ENCODE measurements at places on chromosomes 3 and 15. TPM values are rescaled to one million over a fixed set of nuclear protein-coding genes. Genes with fewer than 3 reads are reported as not detected.

DNA sequence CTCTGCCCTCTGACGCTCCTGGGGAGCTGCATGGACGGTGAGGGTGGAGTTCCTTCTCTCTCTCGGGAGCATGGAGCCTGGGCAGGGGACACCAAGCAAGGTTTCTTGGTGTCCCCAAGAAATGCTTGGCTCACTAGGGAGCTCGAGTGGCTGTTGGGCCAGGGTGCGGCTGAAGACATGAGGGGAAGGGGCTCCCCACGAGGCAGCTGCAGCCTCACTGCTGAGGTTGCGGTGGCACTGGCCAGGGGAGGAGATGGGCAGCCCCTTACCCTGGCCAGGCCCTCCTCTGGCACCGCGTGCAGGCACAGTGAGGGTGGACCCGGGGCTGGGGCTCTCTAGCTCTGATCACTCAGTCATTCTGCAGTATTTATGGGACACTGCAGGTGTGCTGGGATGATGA is 43.5 kb upstream of the SLC41A3 start:
- no peak for ATAC-seq

DNA sequence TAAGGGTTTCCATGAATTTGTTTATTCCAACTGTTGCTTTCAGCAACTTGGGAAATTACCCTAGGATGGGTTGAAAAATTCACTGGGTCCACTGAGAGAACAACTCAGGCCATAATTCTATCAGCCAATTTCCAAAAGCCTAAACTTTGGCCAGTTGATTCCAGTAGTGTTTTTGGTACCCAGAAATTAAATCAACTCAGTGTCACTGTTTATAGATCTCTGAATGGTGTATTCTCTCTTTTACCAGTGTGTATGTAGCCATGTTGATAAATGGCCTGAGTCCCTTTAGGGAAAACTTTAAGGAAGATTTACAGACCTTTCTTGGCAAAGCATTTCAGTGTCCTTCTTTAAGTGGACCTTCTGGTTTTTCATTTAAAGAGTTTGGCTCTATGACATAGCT is 636.4 kb downstream of the OTOL1 start:
- no peak for ATAC-seq

DNA sequence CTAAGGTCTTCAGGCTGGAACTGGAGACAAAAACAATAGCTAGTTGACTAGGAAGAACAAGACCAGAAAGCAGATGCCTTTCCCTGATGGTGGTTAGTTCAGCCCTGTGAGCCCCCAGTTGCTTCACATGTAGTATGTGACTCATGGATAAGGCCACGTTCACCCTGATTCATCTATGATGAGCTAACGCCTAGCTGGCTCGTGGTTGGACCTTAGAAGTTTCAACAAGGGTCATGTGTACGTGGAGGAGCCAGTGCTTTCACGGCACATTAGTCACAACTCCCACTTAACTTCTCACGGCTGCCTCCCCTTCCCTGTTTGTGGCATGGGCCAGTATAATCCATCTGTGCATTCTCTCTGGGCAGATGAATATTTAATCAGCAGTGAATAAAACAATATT is 20.6 kb downstream of the COL8A1 start:
- peak; percentile 74 for ATAC-seq

DNA sequence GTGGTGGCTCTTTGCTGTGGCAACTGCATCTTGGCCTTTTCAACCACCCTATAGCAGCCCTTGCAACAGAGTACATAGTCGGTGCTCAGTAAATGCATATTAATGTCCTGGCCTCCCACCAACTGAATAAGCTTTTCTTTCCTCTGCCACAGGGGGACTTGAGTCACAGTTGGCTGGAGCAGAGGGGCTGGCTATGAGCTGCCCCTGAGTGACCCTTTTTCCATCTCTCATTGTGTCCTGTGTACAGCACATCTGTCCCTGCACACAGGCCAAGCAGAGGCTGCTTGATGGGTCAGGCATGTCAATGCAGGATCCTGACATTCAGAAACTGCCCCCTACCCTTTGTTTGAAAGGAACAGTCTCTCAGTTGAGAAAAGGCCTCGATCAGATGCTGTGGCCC is 22.4 kb downstream of the SPSB4 start:
- no peak for ATAC-seq

- ATAC-seq = no peak
Measured at GRCh38 chr3:163878396-163878795, 1199.9 kb downstream of the SI start.

DNA sequence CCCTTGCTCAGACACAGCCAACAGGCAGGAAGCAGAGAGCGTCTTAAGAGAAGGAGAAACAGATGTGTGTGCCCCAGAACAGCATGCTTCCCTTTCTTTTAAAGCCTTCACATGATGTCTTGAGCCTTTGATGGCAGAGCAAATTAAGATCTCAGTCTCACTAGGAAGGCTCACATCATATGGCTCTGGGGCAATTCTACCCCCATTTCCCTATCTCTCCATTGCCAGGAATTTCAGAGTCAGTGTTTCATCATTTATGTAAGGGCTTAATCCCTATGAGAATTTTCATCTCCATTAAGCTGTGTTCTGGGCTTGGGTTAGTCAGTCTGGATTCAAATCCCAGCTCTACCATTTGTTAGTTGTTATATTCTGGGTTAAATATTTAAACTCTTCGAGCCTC is 41.4 kb upstream of the GLCE start:
- no peak for ATAC-seq

DNA sequence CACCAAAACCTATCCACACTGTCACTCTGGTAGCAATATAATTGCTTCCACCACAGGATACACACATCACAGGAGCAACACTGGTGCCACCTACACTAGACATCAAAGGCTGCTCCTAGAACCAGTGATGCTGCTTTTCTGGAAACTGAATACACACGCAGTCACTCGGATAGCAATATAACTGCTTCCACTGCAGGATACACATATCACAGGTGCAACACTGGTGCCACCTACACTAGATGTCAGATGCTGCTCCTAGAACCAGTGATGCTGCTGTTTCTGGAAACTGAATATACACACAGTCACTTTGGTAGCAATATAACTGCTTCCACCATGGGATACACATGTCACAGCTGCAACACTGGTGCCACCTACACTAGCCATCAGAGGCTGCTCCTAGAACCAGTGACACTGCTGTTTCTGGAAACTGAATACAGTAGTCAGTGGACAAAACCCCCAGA is 6.9 kb upstream of the TNFSF10 start:
- no peak for ATAC-seq

DNA sequence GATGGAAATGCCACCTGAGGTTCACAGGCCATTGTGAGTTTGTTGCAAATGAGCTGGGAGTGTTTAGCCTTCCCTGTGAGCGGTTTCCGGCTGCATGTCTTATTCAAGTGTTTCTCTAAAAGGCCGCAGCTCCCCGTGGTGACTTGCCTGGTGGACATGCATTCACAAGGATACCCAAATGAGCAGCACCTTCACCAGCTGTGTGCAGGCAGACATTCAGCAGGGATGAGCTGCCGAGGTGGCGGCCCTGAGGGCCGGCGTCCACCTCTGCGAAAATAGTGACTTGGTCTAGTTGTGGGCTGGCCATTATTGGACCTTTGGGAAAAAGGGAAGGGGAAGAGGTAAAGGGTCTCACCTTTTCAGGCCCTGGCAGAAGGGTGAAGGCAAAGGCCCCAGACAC is 23.4 kb downstream of the SPSB4 start:
- ATAC-seq = no peak

- no peak for ATAC-seq
Measured at GRCh38 chr3:124413989-124414598, 316.2 kb upstream of the UMPS start.

DNA sequence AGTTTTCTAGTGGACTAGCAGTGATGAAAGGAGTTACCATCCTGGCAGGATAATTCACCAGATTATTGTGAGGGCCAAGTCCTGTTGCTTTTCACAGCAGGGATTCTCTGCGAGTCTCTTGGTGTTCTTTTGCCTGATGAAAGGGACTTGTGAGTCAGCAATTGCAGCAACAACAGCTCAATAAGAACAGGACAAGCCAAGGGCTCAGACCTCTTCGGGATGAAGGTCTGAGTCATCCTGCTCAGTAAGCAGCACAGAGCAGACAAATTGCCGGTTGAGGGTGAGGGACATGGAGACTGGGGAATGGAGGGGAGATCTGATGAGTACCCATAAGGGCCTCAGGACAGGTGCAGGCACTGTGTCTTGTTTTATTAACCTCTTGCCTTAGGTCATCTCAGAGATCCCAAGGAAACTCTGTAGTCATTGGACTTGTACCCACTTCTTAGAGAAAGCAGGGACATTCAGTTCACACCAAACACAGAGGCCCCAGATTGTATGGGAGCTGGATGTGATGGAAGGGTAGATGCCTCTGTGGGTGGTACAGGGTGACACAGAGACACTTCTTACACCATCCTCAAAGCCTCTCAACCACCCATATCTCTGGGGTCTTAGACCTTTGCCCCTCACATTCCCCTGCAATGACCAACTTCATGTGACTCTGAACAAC is 173.8 kb upstream of the TLE3 start:
- ATAC-seq = peak; percentile 76

DNA sequence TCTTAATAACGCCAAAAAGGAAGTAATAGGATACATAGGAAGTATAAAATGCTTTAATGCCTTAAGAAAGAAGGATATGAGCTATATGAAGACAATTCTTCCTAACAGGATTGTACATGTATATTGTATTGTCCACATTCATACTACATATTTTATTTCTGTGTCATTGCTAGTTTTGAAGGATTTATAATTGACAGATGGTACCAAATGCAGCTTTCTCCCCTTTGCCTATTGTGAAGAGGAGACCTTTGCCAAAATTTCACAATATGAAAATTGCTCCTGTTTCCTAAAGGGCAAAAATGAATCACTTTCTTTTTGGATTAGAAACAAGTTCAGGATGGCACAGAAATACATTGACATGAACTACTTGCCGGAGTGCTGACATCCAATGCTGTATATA is 34.8 kb upstream of the EOMES start:
- ATAC-seq = peak; percentile 71

- no peak for ATAC-seq
Measured at GRCh38 chr3:21073561-21073960, 677.4 kb downstream of the ZNF385D start.

DNA sequence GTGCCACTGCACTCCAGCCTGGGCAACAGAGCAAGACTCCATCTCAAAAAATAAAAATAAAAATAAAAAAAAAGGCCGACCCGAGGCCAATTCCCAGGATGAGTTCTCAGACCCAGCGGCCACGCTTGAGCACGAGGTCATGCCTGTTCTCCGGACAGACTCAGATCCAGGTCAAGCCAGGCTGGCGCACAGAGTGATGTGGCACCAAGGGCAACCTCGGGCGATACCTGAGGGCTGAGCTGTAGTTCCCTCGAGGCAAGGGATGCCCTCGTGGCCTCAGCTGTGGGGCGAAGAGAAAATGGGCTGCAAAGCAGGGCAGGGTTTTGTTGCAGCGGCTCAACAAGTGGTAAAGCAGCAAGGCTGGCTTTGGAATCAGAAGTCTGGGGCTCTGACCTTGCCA is 77.3 kb downstream of the C3orf70 start:
- ATAC-seq = no peak

GRCh38 chr3:175222356-175222755 is 363.2 kb downstream of the NAALADL2 start:
- ATAC-seq = no peak

DNA sequence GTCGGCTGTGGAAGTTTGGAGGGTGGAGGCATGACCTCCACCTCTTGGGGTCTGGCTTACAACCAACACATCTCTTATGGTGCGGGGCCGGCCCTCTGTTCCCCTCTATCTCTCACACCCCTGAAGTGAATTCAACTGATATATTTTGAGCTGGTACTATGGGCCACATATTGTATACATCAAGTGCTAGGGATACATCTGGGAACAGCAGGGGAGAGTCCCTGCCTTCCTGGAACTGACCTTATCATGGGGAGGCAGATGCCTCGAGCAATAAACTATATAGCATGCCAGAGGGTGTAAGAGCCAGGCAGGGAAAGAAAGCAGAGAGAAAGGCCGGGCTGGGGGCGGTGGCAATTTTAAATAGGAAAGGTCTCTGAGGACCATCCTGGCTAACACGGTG is 60.4 kb upstream of the TRPM1 start:
- no peak for ATAC-seq

GRCh38 chr15:92100751-92101150 is 247.2 kb downstream of the SLCO3A1 start:
- no peak for ATAC-seq

- peak; percentile 29 for ATAC-seq
Measured at GRCh38 chr3:14602804-14603644, 48.5 kb upstream of the CCDC174 start.

DNA sequence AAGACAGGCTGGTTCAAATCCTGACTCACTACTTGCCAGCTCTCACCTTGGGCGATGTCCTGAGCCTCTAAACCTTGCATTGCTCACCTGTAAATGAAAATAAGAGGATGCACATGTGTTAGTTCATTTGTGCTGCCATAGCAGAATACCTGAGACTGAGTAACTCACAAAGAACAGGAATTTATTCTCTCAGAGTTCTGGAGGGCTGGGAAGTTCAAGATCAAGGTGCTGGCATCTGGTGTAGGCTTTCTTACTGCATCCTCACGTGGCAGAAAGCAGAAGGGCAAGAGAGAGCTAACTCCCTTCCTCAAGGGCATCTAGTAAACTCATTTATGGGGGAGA is 222.7 kb downstream of the MTHFS start:
- ATAC-seq = no peak

- ATAC-seq = peak; percentile 82
Measured at GRCh38 chr3:146503461-146504202, 34.3 kb upstream of the PLSCR2 start.

- ATAC-seq = no peak
Measured at GRCh38 chr3:140145528-140145927, 210.5 kb downstream of the CLSTN2 start.

- ATAC-seq = no peak
Measured at GRCh38 chr15:101357333-101357732, 62.3 kb upstream of the SNRPA1 start.

DNA sequence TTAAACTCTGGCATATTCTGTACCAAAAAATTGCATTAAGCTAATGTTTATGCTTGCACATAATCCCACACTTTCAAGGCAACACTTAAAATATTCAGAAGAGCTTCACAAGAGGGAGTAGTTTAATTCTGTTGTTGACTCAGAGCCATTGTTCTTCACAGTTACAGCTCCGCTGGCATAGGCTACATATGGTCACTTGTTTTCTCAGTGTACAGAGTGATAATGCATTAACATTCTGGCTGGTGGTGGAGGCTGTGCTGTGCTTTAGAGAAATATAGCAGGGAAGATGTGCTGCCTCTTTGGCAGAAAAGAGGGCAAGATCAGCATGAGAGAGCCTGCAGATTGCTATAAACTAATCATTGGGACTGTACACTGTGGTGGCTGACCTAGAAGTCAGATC is 13.3 kb downstream of the NLGN1 start:
- no peak for ATAC-seq

GRCh38 chr3:58135712-58136543 is 74.8 kb downstream of the DNASE1L3 start:
- ATAC-seq = no peak

The TOPBP1 gene
- 16.7 TPM for total RNA-seq

The SKOR1 gene
- 0.08 TPM for total RNA-seq

The SAMD7 gene
- not detected for total RNA-seq

The OCA2 gene
- total RNA-seq = 1.6 TPM

The MASP1 gene
- 1.6 TPM for total RNA-seq

The FEZF2 gene
- not detected for total RNA-seq

The KCNMB2 gene
- not detected for total RNA-seq

The WNT5A gene
- 17.7 TPM for total RNA-seq

The ITIH4 gene
- 2.1 TPM for total RNA-seq
